ENCODE measurements at places on chromosomes 2 and 18.

DNA sequence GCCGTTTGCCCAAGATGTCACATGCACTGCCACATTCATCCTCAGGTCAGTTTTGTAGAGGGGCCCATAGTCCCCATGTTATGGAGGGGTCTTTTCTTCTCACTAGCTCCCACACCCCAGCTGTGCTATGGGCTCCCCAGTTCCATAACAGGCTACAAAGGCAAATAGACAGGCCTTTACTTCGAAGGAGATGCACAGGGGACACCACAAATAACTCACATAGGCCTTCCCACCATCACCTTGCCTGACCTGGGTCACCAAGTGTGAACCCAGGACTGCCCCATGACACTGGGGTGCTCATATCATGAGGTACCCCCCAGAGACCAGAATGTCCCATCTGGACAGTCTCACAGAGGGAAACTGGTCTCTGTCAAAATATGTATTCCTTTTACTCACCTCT is 15.0 kb upstream of the INO80C start:
- DNase-seq = no peak

DNA sequence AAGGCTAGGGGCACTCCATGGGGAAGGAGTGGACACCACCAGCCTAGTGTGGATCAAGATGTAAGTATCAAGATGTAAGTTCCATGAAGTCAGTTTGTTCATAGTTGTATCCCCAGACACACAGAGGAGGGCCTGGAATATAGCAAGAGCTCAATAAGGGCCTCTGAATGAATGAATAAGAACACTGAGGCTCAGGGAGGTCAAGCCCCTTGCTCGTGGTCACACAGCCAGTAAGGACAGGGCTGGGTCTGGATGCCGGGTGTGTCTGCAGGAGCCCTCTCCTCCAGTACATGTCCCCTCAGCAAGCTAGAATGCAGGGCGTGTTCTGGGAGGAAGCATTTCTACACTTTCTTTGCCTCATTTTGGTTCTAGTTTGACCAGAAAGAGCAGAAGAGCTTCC is 2.9 kb downstream of the RUFY4 start:
- DNase-seq = no peak

DNA sequence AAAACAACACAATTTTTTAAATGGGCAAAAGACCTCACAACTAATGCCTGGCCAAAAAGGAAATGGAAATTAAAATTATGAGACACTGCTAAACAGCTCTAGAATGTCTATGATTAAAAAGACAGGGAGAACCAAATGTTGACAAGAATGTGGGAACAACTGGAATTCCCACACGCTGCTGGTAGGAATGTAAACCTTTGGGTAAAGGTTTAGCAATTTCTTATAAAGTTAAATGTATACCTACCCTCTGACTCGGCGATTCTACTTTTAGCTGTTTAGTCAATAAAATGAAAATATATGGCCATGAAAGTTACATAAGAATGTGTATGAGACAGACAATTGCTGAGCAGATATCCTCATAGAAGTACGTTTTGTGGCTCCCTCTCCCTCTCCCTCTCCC is 60.9 kb downstream of the ATF2 start:
- DNase-seq = no peak

DNA sequence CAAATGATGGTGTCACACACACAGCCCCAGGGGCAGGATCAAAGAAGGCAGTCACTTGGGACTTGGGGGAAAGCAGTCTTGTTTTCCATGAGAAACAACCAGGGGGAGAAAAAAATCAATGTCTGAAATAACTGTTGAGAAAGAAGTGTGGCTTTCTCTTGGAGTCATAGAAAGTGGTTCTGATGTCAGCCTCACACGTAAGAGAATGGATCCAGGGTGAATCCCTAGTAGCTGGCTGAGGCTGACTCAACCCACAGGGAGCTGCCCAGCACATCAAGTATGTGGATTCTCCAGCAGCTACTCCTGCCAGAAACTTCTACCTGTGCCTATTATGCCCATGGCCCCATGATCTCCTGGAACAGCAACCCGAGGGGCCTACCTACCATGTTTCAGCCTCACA is 33.6 kb upstream of the ZBTB7C start:
- no peak for DNase-seq

GRCh38 chr2:167294776-167295140 is 406.5 kb downstream of the XIRP2 start:
- no peak for DNase-seq

DNA sequence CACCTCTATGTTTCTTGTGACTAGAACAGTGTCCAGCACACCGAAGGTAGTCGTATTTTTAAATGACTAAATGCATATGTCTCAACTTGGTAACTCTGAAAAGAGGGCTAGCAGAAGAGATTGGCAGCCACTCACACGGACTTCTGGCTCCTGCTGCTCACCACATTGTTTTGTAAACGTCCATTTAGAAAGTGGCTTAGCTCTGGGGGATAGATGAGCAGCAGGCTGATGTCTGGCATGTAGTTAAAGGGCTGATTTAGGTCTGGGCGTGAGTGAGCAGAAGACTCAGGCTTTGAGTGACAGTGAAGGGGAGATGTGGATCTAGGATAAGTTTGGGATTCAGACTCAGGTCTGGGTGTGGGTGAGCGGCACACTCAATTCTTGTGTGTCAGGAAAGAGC is 372.9 kb upstream of the HS6ST1 start:
- no peak for DNase-seq

- DNase-seq = no peak
These were observed 247.8 kb downstream of the MYT1L start for GRCh38 chr2:2083113-2083758.
